ENCODE measurements at places on chromosomes 11 and 22.

DNA sequence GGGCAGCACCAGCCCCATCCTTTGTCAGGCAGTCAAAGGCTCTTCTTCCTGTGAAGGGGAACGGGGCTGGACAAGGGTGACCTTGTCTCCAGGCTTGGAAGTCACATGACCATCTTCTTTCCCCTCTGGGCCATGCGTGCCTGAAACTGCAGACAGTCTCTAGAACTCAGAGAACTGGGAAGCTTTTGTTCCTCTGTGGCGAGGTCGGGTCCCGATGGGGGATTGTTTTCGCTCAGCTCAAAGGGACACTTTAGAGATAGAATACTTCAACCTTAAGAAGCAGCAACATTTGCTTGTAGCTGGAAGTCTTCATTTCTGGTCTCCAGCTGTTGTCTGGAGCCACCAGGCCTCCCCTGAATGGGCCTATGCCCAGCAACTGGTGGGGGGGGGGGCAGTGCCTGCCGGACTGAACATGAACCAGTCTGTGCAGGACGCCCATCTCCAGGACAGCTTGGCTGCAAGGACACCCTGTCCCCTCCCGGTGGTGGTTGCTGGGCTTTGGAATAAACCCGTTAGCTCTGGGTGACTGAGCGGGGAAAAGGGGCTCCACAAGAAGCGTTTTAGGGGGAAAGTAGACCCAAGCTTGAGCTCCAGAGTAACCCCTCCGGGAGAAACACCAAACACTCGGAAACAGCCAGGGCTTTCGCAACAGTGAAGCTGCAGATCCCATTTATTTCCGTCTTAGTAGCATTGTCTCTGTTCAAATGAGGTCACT, 55.7 kb upstream of the EMID1 start:
- DNase-seq, result no peak

DNA sequence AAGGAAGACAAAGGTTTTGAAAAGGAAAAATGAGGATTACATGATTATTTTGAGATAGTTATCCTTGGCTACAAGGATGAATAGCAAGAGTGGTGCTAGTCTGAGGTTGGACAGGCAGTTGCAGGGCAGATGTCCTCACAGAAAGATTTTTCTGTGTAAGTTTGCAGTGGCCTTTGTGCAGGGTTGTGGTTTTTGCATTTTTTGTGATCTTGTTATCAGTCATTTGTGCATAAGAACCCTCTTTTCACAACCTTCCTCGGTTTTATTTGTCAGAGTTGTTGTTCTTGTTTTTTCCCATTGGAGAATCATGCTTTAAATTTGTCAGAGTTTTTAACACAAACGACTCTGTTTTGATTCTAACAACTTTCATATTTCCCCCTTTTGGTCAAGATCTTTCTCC, 1.4 kb downstream of the CCDC134 start:
- no peak for DNase-seq

GRCh38 chr11:76205252-76206076, 838 bp downstream of the WNT11 start:
- DNase-seq, result no peak

DNA sequence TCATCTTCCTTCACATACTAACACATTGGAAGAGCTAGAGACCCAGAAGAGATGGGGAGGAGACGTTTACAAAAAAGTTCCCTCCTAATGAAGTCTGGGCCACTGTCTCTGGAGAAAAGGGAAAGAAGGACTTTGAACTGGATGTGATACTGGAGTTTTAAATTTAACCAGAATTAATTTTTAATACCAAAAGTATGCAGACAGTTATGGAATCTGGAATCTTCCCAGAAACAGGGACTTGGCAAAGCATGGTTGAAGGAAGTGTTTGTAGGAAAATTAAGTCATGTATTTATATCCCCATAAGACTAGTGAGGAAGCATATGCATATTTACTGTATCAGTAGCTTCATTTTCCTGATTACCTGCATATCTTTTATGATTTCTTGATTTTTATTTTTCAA, 215.5 kb downstream of the TTC28 start:
- no peak for DNase-seq

- DNase-seq, result peak; percentile 28
These were observed 433.4 kb downstream of the BRD1 start for GRCh38 chr22:49394116-49394785.

DNA sequence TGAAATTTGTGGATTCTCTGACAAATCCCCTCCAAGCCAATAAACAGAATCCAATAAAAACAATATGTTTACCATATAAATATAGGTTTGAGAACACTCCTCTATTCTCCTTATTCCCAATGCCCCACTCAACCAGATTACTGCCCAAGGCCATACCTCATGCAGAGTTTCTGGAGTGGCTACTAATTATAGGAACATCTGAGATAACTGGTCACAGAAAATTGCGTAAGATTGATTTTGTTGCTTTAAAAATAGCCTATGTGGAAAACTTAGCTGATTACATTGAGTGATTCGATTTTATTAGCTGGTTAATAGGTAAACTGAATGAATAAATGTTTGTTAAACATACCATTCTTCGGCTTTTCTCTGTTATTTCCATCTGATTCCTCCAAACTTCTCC, 48.0 kb downstream of the ME3 start:
- no peak for DNase-seq

DNA sequence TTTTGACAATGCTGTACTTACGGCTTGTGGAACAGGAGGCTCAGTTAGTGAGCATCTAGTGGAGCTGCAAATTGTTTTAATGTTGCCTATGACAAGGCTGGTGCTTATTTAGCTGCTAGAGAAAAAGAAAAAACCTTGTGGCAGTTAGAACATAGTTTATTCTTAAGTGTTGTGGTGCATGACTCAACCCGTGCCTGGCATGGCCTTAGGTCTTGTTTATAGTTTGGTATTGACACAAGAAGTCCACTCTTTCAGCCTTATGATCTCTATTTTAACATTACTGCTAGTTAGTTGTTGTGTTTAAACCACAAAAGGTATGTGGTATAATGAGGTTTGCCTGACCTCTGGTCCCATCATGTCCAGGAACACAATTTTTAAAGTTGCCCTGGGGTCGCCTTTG, 744.6 kb downstream of the FAM181B start:
- DNase-seq, result no peak

DNA sequence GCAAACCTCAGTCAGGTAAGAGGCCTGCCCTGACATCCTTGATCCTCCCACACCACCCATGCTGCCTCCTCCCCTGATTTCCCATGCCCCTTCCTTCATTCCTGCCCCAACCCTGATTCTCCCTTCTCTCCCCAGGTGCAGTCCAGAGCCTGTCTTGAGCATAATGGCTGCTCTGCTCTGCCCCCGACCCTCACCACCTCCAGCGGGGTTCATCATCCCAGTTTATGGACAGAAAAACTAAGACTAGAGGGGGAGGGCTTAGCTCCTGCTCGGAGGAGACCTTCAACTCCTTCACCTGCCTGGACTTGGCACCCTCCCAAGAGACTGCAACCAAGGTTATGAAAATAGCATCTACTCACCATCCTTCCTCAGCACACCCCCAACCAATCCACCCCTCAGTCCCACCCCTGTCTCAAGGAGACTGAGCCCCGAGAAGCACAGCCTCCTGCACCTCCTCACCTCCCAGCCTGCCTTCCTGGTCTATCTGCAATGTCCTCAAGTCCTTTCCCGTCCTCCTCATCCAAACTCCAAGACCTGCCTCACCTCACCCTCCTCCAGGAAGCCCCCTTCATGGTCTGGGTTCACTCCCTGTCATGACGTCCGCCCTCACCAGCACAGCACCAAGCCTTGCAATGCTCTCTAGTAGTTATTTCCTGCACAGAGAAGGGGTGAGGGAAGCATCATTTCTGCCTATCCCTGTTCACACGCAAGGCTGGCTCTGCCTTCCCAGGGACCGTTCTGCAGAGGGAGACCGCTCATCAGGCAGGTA, 103.1 kb downstream of the PDE2A start:
- no peak for DNase-seq

DNA sequence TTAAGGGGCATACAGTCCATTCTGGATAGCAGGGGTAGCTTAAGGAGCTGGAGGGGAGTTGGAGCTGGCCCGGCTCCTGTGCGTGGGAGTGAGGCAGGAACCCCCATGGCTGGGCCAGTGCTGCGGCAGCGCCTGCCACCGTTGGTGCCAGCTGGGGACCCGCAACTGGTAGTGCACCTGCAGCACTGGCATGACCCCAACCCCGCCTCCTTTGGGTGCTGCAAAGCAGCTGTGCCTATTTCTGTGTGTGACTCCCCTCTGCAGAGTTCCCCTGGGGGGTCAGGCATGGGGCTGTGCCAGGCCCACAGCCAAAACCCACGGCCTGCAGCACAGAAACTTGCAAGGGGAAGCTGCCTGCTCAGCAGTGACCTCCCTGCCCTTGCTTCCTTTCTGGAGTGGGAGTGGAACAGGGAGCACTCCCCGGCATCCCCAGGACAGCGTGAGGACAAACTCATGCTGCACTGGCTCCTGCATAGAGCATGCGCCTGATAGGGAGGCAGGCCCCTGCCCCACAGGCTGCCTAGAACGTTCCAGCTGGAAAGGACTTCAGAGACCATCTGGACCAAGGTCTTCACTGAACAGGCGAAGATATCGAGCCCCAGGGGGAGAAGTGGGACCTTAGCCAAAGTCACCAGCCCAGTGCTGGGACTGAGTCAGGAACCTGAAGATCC, 26.2 kb upstream of the RAB1B start:
- no peak for DNase-seq

GRCh38 chr11:116519499-116519898, 253.3 kb downstream of the BUD13 start:
- no peak for DNase-seq

GRCh38 chr11:69035946-69036340, 12.8 kb upstream of the TPCN2 start:
- no peak for DNase-seq

- no peak for DNase-seq
These were observed 5.4 kb upstream of the C11orf86 start for GRCh38 chr11:66969584-66970225.

DNA sequence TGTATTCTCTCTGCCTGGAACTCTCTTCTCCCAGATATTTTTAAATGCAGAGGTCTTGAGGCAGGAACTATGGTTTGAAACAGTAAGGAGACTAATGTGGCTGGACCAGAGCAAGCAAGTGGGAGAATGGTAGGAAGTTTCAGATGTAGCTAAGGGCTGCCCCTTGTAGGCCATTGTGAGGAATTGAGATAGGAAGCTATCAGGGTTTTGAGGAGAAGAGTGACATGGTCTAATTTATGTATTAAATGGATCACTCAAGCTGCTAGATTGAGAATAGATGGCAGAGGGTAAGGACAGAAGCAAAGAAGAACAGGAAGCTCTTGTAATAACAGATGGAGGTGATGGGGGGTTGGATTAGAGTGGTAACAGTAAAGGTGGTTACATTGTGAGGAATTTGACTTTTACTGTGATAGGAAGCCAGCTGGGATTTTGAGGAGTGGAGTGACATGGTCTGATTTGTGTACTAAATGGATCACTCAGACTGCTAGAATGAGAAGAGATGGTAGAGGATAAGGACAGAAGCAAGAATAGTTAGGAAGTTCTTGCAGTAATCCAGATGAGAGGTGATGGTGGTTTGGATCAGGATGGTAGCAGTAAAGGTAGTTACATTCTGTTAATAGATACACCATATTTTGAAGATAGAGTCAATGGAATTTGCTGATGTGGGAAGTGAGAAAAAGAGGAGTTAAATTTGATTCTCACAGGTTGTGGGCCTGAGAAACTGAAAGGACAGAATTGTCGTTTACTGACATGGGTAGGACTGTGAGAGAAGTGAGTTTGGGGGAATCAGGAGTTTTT, 63.0 kb downstream of the HIPK3 start:
- DNase-seq, result no peak

DNA sequence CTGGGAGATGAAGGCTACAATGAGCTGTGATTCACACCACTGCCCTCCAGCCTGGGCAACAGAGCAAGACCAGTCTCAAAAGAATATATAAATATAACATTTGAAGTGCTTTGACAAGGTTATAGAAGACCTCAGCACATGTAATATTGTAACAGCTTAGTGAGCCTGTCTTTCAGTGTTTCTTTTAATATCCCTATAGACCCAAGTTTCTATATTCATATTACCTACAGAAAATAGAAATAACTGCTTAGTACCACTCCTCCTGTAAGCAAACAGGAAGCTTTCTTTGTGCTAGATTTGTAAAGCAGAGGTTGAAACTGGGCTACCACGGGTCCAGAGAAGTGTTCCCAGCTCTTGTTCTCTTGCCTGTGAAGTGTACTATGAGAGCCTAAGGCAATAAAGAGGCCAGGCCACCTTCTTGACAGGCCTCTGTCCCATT, 68.2 kb downstream of the PPP2R1B start:
- no peak for DNase-seq

DNA sequence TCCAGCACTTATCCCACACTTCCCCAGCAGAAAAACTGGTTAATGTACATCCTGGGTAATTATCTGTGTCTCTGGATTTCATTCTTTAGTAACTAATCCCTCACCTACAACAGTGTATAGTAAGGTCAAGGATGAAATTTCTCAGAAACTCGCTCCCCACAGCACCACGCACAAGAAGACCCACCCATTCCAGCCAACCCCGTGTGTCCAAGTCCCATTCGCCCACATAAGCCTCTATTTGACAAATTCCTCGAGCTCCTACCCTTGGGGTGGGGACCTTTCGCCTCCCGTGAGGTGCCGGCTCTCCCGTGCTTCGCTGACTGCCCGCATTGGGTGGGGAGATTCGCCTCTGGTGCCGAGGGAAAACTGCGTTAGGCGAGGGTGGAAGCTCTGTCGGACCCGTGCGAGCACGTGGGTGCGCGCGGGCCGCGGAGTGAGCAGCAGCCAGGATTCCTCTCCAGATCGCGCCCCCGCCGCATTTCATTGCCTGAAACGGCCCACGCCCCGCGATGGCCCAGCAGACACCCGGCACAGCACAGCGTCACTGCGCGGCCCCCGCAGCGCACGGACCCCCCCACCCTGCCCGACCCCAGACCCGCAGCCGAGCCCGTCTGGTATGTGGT, 866 bp downstream of the EXPH5 start:
- DNase-seq, result peak; percentile 62

DNA sequence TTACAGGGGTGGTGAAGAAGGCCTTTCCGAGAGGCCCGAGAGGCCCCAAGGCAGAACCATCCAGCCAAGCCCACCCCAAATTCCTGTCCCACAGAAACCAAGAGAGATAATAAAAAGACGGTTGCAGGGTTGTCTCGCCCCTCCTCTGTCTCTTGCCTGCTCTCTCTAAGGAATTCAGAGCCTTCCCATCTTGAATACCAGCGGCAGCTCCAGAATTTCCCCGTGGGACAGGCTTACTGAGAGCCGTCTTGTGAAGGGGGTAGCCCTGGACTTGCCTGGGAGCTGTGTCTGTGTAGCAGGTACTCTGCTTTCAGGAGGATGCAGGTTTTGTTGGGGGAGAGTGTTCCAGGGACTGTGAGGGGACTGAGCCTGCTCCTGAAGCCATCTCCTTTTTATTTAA, 9.6 kb upstream of the EIF3D start:
- DNase-seq, result no peak

DNA sequence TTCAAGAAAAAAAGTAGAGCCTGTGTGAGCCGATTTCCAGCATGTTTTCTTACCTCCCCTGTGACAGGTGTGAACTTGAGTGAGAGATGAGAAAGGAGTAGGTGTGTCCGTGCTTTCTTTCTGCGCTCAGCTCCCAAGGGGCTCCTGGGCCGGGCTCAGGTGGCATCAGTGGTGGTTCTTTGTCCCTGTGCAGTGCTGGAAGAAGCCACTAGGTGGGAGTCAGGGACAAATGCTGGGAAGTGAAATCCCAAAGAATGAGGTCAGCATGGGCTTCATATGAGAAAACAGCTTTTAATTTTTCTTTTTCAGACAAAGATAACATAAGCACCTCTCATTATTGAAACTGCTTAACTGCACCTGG, 57.8 kb downstream of the PPFIBP2 start:
- peak; percentile 10 for DNase-seq

All from activated naive CD8-positive, alpha-beta T cell treated with anti-CD3 and anti-CD28 coated beads for 36 hours (primary cell).